ENCODE measurements at places on chromosomes 4 and X. TPM values are rescaled to one million over a fixed set of nuclear protein-coding genes. Genes with fewer than 3 reads are reported as not detected.
A peak's percentile ranks its signal among the peaks of the same experiment; 100 is the strongest.

The FGB gene
- polyA plus RNA-seq, result not detected

The CT45A1 gene
- polyA plus RNA-seq, result not detected

The LRRC66 gene
- 0.08 TPM for polyA plus RNA-seq

The SLC2A9 gene
- polyA plus RNA-seq, result 0.92 TPM

The HAND2 gene
- not detected for polyA plus RNA-seq

The FBXL5 gene
- 96.1 TPM for polyA plus RNA-seq

The OTC gene
- not detected for polyA plus RNA-seq

DNA sequence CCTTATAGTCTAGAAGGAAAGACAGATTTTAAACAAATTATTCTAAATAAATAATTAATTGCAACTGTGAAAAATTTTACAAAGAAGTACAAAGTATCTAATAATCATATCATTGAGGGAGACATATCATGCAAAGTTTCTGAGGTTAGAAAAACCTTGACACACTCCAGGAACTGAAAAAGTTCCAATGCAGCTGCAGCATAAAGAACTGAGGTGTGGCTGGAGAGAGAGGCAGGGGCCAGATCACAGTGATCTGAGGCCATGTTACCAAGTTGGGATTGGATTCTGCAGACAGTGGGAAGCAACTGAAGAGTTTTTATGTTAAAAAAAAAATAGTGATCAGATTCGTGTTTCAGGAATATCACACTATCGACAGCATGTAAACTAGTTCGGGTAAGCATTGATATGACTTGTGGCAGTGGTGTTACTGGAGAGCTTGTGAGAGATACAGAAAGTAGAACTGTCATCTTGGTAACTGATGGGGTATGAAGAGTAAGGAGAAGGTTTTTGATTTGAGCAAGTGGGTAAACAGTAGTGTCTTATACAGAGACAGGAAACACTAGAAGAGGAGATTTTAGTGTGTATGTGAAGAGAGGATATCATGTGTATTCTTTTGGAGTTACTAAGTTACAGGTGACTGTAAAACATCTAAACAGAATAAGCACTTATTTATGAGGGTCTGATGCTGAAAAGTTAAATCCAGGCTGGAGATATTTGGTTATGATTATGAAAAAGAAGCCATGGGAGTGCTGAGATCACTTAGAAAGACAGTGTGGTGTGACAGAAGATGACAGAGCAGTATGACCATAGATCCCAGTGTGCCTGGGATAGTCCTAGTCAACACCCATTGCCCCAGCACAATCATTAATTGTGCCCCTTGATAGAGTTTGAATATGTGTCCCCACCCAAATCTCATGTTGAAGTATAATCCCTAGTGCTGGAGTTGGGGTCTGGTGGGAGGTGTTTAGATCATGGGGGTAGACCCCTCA lies 15.6 kb upstream of the SPRY1 start:
- DNase-seq, result no peak

GRCh38 chrX:35798042-35798441 lies at the start of gene MAGEB16:
TSS of gene MAGEB16 (plus strand) at chrX:35798342. CDS start at chrX:35802197, 3,855 bp downstream.
- DNase-seq, result no peak

GRCh38 chr4:135269125-135269890 lies 1067.7 kb upstream of the PABPC4L start:
- DNase-seq, result no peak

DNA sequence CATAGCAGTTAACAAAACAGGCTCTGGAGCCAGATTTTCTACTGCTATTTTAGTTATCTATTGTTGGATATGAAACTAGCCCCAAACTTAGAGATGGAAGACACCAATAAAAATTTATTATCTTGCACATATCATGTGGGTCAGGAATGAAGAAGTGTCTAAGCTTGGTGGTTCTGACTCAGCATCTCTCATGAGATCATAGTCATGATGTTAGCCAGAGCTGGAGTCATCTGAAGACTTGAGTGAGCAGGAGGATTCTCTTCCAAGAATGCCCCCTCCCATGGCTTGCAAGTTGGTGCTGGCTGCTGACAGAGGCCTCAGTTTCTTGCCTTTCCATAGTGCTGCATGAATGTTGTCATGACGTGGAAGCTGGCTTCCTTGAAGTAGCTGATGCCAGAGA lies 68.2 kb upstream of the TAPT1 start:
- no peak for DNase-seq

DNA sequence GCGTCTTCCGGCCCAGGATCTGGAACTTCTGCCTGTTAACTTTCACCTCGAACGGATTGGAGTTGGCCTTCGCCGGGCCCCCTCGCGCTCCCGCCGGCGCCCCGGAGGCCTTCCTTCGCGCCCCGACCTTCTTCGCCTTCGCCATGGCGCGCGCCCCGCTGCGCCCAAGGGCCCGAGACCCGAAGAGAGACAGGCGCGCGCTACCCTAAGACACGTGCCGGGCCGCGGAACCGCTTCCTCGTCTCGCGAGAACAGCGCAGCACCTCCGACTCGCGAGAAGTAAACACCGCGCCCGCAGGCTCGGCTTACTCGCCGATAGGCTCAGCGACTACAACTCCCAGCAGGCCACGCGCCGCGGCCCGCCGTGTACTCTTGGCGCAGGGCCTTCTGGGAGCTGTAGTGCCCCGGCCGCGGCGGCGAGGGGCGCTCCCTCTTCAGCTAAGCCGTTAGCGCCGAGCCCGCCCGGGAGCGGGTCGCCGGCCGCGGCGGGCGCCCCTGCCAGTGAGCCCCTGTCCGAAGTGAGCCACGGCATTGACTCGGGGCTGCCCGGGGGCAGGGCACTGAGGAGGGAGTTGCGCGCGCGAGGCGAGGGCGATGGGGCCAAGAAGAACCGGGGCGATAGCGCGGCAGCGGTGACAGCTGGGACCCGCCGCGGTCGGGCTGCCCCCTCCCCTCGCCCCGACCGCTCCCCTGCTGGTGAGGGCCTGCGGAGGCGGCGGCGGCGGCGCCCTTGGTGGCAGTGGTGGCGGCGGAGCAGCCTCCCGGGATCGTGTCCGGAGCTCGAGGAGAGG lies at the start of the genes GRK4 and NOP14:
TSS of gene GRK4 (plus strand) at position 397 of the 791 bp plus-strand sequence. CDS start 500 bp downstream, outside the sequence.
TSS of gene NOP14 (minus strand) at position 232 of the 791 bp plus-strand sequence. CDS start at position 145, 87 bp downstream.
- peak; percentile 98 for DNase-seq

DNA sequence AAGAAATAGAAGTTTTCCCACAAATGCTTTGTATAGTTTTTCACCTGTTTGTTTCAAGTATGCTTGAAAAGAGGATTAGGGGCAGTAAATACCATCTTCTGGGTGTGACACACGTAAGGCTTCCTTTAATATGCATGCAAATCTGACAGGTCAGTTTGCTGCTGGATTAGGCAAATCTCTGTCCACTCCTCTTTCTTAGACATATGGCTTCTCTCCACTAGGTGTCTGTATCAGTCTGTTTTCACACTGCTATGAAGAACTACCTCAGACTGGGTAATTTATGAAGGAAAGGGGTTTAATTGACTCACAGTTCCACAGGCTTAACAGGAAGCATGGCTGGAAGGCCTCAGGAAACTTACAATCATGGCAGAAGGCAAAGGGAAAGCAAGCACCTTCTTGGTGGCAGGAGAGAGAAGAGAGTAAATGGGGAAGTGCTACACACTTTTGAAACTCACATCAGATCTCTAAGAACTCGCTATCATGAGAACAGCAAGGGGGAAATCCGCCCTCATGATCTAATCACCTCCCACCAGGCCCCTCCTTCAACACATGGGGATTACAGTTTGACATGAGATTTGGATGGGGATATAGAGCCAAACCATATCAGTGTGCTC lies 66.9 kb downstream of the TAB3 start:
- DNase-seq, result no peak

DNA sequence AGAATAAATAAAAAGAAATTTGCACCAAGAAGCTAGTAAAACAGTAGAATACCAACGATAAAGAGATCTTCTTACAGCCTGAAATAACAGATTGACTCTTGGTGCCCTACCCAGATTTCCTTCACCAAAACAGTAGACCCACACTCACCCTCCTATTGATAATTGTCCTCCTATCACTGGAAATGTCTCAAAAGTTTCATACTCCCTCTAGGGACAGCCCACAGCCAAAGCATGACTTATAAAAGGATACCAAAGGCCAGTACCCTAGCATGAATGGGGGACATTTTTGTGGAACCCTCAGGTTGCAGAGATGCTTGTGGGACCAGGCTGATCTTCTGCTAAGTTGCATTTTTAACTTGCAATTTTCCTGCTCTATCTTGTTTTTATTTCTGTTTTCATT lies 104.1 kb downstream of the INPP4B start:
- DNase-seq, result no peak

- DNase-seq, result no peak
These were observed 16.2 kb downstream of the RASSF6 start for GRCh38 chr4:73603854-73604584.

DNA sequence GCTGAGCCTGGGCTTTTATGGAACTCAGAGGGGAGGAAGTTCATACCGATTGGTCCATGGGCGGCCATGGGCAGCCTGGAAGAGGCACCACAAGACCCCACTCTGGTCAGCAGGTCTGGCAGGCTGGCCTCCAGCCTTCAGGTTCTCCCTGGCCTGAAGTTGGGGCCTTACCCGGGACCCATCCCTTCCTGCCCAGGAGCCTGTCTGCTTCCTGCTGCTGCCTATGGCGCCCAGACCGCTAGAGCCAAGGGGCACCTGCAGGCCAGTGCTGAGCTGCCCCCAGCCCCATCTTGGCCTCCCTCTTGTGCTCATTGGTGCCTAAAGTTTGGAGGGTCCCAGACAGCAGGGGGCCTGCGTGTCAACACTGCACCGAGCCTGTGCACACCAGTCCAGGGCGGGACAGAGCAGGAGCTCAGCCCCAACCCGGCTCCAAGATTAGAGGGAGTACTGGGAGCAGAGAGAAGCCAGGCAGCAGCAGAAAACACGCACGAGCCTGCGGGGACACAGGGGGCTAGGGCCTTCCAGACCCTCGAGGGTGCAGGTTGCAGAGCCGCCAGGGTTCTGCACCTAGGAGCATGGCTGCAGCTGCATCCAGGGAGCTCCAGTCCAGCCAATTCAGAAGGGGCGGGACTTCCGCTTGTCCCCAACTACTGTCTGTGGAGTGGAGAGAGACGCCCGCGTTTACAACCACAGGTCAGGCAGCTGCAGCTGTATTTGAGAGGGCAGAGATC lies 30.7 kb upstream of the ZNF280C start:
- no peak for DNase-seq

DNA sequence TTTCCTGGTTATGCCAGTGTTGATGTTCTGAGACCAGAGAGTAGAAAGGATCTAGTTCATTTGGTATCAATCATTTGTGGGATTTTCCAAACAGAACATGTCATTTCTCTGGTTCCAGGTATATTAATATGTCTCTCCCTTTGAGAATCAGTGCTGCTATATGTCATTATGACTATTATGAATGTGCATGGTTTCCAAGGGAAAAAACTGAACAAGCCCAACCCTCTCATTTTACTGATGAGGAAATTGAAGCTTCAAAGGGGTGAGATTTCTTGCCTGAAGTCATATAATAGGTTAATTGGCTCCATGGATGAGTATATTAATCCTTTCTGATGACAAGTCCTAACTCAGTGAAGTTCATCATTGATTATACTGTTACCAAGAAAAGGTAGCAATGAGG lies 31.9 kb downstream of the RUFY3 start:
- no peak for DNase-seq

- DNase-seq, result peak; percentile 59
These were observed 691 bp downstream of the SCARB2 start for GRCh38 chr4:76212851-76213414.

DNA sequence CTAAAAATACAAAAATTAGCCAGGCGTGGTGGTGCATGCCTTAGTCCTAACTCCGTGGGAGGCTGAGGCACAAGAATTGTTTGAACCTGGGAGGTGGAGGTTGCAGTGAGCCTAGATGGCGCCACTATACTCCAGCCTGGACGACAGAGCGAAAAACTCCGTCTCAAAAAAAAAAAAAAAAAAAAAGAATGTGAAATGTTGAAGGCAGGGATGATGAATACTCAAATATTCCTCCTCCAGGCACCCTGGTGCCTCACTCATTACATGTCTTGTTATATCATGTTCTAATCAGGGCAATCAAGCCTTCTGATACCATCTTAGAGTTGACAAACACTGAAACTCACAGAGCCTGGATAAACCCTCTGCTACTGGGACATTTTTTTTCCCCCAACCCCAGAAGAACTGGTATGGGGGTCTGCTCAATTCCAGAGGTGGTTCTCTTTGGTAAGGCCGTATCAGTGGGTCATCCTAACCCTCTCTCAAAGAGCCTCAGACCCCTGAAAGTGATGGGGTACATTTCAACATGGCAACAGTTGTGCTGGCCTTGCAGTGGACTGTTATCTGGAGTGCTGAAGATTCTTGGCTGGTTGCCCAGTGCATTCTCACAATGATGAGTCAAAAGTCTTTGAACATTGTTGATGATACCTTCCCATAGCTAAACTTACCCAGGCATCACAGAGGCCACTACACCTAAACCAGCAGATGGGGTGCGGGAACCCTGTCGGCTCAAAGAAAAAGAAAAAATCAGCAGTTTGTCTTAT lies 2.4 kb upstream of the SH3KBP1 start:
- DNase-seq, result no peak

DNA sequence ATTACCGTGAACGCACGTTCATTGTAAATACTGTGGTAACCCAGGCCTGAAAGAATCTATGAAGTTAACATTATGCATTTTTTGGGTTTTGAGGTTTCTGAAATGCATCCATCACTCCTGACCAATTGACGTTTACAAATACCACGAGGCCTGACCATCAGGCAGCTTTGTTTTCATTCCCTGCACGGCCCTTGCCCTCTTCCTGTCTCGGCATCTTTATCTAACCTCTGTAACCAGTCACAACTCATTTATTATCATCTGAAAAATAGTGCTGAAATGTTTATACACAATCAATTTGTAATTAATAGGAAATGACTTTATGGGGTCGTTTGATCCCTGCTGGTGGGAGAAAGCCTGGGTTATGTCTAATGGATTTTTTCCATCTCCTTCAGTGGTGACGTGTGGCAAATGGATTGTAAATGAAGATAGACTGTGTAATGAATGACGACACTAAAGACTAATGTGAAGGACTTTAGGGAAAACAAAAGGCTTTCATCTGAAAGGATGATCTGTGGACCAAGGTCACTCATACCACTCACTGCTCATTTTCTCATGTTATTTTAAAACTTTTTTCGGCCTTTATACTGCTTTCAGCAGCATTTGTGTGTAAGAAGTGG lies 102.7 kb upstream of the SORBS2 start:
- no peak for DNase-seq

DNA sequence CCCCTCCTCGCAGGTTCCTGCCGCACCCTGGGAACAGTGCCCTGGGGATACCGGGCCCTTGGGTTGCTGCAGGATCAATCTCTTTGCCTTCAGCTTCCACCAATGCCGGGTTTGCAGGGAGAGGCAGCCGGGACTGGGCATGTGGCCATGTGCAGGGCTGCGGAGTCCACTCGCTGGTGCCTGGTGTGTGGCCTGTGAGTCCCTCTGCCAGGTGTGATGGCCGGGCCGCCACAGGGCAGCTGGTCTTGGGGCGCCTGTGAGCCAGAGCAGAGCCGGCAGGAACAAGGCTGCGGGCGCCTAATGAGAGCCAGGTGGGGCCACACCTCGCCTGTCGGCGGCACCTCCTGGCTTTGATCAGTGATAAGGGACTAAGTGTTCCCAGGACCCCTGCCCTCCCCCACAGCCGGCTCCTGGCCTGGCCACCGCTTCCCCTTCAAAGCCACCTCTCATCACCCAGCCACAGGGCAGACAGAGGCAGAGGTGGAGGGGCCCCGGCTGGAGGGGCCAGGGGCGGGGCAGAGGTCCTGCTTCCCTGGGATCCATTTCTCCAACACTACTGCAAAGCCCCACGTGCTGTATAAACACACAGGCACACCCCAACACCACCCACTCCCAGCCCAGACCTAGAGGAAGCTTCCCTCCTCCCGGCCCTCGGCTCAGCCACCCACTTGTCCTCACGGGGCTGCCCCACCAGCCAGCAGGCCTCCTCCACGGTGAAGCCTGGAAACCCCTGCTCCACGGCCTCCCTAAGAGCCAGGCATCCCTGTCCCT lies 132.7 kb downstream of the CPZ start:
- no peak for DNase-seq

- no peak for DNase-seq
These were observed 474.3 kb upstream of the FTHL17 start for GRCh38 chrX:31546126-31546525.
